ENCODE measurements at places on chromosomes 1 and 21.

DNA sequence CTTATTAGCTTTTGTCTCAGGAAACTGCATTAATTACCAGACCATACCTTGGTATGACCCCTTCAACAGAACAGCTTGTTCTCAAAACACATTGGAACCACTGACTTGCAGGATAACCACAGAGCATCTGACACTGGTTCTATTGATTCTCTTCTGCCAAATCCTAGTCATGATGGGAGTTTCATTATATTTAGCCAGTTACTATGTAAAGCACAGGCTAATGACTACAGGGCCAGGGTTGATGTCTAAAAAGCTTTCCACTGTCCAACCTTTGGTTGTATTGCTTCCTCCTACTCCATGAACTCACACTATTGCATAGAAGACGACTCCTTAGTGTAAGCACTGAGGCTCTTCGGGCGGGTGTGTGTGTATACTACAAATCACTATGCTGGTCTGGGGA, 3.8 kb downstream of the STMN1 start:
- DNase-seq: no peak

DNA sequence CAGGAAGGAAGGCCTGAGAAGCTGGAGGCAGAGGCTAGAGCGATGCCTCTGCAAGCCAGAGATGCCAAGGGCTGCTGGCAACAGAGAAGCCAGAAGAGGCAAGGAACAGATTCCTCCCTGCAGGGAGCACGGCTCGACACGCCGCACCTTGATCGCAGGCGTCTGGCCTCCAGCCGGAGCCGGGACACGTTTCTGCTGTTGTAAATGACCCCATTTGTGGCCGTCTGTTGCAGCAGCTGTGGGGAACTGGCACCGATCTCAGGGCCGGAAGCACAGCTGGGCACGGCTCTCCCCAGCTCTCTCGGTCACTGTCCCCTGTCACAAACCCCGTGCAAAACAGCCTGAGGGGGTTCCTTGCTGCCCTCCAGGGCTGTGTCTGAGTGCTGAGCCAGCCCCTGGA, 59.6 kb downstream of the SIK1 start:
- DNase-seq: no peak

DNA sequence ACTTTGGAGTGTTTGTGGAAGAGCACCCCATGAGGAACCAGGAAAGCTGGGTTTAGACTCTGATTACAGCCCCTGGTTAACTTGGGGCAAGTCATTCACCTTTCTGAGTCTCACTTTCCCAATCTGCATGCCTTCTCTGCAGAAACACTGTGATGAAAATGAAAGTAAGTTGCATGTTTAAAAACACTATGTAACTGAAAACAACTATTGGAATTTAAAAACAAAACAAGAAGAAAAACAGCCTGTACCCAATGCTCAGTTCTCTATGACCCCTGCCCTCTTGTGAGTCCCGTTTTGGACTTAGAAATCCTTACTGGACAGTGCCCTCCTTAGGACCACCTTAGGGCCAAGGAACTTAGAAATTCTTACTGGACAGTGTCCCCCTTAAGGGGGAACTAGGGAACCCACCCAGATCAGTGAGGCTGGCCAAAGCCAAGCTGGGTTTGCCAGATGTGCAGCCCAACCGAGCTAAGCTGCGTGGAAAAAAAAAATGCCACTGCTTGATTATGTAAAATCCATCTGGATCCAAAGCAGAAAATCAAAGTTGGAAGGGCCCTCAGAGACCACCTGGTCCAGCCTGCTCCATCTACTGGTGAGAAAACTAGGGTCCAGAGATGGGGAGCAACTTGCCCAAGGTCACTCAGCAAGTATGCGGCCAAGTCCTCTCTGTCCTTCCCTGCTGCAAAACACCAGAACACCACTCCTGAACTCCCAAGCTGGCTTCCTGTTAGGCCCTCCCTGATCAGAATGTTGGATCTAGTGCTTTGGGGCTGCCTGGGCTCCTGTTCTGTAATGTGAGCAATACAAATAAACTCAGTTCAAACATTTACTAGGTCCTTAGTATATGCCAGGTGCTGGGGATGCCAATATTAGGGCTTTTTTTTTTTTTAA, 77.7 kb downstream of the MRPL37 start:
- no peak for DNase-seq

DNA sequence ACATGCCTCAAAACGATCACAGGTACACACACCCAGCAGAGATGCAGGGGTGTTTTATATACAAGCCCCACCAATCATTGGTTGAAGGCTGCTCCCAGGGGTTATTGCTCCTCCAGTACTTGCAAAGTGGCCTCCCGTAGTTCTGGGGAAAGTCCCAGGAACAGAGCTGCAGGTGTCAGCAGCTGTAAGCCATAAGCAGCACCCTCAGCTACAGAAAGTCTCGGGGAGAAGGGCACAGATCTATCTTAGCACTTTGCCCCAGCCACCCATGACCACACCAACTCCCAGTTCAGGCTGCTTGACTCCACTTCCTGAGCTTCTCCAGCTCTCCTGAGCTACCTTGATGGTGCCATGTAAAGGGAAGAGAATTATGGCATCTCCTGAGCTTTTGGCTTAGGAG, 222.7 kb upstream of the GJB5 start:
- no peak for DNase-seq
